Ovary (tissue), 10 donors: ENCODE measurements at places on chromosomes 5 and 9. TPM values are rescaled to one million over a fixed set of nuclear protein-coding genes. Genes with fewer than 3 reads are reported as not detected.

The CDKN2B gene
- total RNA-seq, result 1.7 TPM

The PCDHAC2 gene
- 0.72 TPM for total RNA-seq

The ENHO gene
- total RNA-seq, result 0.25 TPM

The GFI1B gene
- total RNA-seq, result not detected

The GOLPH3 gene
- total RNA-seq, result 88.9 TPM

The AQP7 gene
- 1.7 TPM for total RNA-seq

The RBM18 gene
- 20.2 TPM for total RNA-seq

DNA sequence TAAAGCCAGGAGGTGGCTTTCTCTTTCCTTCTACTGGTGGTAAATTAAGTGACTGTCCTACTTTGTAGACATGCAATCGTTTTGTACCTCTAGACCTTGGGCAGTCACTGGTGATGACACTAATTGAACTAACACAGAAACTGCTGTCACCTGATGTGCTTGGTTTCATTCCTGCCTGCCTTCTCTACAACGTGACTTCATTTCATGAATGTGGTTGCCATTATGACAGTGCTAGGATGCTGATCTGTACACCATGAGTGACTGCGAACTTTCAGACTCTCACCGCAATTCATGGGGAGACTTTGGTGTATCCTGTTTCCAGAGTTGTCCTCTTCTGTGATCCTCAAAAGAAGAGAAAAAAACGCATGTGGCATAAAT lies 47.5 kb downstream of the UBE2QL1 start:
- H3K4me1 ChIP-seq, result peaks cover 4% of the 10 kb centered on the region
- no peak overlapping the region for H3K27ac ChIP-seq
- no peaks in the 10 kb centered on the region for H3K36me3 ChIP-seq
- no peaks in the 10 kb centered on the region for H3K27me3 ChIP-seq
- H3K4me3 ChIP-seq, result no peak overlapping the region

GRCh38 chr5:179217956-179218942 lies 127.0 kb downstream of the ADAMTS2 start:
- no peaks in the 10 kb centered on the region for H3K36me3 ChIP-seq
- DNase-seq, result no peak
- peaks cover 4% of the 10 kb centered on the region for H3K4me1 ChIP-seq
- no peaks in the 10 kb centered on the region for H3K27me3 ChIP-seq

DNA sequence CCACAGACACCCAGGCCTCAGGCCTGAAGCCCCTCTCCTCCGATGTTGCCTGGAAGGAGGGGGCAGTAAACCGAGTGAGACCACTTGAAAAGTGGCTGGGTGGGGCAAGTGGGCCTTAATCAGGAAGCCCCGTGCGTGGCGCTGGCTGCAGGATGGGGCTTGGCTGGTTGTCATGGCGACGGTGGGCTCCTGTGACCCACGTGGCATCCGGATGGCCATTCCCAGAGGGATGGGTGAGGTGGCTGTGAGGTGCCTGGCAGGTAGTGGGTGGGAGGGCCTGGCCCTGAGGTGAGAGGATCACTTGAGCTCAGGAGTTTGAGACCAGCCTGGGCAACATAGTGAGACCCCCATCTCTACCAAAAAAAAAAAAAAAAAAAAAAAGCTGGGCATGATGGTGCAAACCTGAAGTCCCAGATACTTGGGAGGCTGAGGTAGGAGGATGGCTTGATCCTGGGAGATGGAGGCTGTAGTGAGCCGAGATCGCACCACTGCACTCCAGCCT lies 5.2 kb downstream of the GPSM1 start:
- no peaks in the 10 kb centered on the region for H3K36me3 ChIP-seq
- H3K27me3 ChIP-seq, result no peaks in the 10 kb centered on the region
- peaks cover 6% of the 10 kb centered on the region for H3K4me1 ChIP-seq
- H3K4me3 ChIP-seq, result no peak overlapping the region
- H3K27ac ChIP-seq, result no peak overlapping the region

GRCh38 chr9:109865521-109865920 lies 85.5 kb downstream of the PALM2AKAP2 start:
- no peak overlapping the region for H3K27ac ChIP-seq
- H3K4me3 ChIP-seq, result no peak overlapping the region
- H3K27me3 ChIP-seq, result no peaks in the 10 kb centered on the region
- no peaks in the 10 kb centered on the region for H3K36me3 ChIP-seq
- DNase-seq, result no peak

- H3K27ac ChIP-seq, result no peak overlapping the region
- H3K4me1 ChIP-seq, result no peaks in the 10 kb centered on the region
- no peaks in the 10 kb centered on the region for H3K36me3 ChIP-seq
- no peak overlapping the region for H3K4me3 ChIP-seq
- H3K27me3 ChIP-seq, result no peaks in the 10 kb centered on the region
Observed at GRCh38 chr5:55997742-55998351, 3.1 kb upstream of the IL6ST start.

DNA sequence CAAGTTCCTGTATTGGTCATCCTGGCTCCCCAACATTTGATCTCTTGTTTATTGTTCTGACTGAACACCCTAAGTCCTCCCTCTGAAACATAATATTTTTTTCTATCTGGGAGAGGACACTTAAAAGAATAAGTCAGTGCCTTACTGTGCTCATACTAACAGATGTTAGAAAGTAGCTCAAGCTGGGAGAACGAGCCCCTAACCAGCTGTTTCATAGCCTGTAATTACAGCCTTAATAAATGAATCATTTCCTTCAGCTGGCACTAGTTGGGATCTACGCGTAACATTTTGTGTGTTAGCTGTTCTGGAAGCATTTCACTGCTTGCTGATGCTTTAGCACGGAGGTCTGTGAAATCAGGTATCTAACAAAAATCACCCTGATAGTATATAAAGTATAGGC lies 345.9 kb upstream of the RIOK2 start:
- DNase-seq, result no peak
- H3K27ac ChIP-seq, result no peak overlapping the region
- no peaks in the 10 kb centered on the region for H3K27me3 ChIP-seq
- H3K4me3 ChIP-seq, result no peak overlapping the region
- H3K36me3 ChIP-seq, result no peaks in the 10 kb centered on the region
- H3K4me1 ChIP-seq, result no peaks in the 10 kb centered on the region

DNA sequence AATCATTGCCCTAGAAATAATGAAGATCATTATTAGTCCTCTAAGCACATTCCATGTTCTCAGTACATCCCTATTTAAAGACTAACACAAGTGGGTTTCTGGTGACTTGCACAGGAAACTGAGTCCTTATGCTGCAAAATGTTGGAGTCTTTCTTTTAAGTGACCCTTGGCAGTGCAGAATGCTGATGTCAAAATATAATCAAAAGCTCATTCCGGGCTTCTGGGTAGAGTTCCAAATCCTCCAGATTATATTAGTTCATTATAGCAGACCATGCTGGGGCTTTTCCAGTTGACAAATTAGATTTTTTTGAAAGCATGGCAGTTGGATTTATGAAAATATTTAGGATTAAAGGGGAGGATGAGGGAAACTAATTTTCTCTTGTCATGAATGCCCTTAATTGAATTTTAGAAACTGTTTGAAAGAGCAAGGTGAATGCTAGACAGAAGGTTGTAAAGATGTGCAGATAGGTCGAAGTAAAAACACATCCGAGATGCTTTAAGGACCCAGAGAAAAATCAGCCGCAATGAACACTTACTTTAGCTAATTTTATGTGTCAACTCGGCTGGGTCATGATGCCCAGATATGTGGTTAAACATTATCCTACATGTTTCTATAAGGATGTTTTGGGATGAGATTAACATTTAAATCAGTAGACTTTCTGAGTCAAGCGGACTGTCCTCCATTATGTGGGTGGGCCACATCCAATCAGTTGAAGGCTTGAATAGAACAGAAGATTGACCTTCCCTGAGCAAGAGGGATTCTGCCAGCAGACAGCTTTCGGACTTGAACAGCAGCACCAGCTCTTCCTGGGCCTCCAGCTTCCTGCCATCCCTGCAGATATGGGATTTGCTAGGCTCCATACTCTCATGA lies 88.7 kb downstream of the DAP start:
- no peak for DNase-seq
- no peaks in the 10 kb centered on the region for H3K27me3 ChIP-seq
- H3K36me3 ChIP-seq, result no peaks in the 10 kb centered on the region
- no peaks in the 10 kb centered on the region for H3K4me1 ChIP-seq
- no peak overlapping the region for H3K27ac ChIP-seq

GRCh38 chr5:10192309-10192708 lies 57.4 kb downstream of the ATPSCKMT start:
- no peak overlapping the region for H3K4me3 ChIP-seq
- H3K4me1 ChIP-seq, result no peaks in the 10 kb centered on the region
- H3K27ac ChIP-seq, result no peak overlapping the region
- no peaks in the 10 kb centered on the region for H3K27me3 ChIP-seq

DNA sequence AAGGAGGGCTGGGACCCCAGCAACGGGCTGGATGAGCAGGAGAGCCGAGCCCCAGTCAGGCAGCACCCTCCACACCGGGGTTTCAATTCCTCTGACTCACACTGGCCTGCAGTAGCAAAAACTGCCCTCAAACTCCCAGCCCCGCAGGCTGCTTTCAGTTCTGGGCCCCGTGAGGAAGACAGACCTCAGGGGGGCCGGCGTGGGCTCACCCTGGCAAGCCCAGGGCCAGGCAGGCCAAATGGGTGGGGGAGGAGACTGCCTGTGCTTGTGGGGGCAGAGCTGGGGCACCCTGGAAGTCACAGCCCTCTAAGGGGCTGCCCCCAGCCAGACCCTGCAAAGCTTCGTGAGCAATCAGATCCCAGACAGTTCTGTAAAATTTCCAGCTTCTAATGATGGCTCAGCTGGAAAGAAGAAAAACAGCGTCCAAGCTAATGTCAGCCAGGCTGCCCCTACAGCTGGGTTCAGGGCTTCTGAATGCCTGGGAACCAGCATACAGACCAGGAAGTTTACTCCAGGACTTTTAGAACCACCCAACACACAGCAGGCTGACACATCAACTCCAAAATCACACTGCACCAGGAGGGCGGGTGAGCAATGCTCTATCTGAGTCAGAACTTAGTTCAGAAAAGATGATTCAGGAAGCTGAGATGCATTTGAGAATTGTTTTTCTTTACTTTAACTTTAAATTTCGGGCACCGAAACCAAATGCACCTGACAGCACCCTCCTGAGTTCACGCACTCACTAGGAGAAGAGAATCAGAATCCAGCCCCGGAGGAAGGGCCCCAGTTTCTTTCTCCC lies 34.7 kb downstream of the LPCAT1 start:
- no peak for DNase-seq
- H3K27ac ChIP-seq, result no peak overlapping the region
- H3K4me3 ChIP-seq, result no peak overlapping the region
- H3K4me1 ChIP-seq, result no peaks in the 10 kb centered on the region
- no peaks in the 10 kb centered on the region for H3K27me3 ChIP-seq
